ENCODE measurements at places on chromosomes 16 and 17.

- DNase-seq: no peak
Observed at GRCh38 chr16:48086422-48086821, 69.4 kb downstream of the ABCC12 start.

GRCh38 chr16:84737192-84738011 is 37.6 kb downstream of the USP10 start:
- DNase-seq: no peak

GRCh38 chr16:11792410-11793241 is 4.4 kb downstream of the ZC3H7A start:
- DNase-seq: no peak

- DNase-seq: no peak
Observed at GRCh38 chr17:14886200-14886739, 378.9 kb downstream of the PMP22 start.

DNA sequence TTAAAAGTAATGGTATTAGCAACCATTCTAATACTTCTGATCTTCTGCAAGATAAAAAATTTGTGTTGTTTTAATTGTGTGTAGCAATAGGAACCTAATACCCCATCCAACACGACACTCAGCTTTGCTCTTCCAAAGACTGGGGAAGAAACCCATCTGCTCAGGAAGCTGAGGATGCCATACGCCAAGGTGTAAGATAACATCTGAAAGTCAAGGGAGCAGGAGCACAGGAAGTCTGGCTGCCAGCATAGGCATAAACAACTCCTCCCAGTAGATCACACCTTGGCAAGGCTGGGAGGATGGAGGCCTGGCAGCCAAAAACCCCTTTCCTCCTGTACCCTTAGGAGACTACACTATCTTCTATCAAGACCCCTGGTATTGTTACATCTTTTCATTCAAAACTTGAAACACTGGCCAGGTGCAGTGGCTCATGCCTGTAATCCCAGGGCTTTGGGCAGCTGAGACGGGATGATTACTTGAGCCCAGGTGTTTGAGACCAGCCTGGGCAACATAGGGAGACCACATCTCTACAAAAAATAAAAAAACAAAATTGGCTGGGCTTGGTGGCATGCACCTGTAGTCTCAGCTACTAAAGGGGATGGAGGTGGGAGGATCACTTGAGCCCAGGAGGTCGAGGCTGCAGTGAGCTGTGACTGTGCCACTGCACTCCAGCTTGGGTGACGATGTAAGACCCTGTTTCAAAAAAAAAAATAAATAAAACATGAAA is 5.7 kb upstream of the SPHK1 start:
- DNase-seq: no peak

- DNase-seq: no peak
Observed at GRCh38 chr17:9488556-9488955, 87.1 kb downstream of the STX8 start.

GRCh38 chr17:63041251-63041650 is 75.2 kb downstream of the TANC2 start:
- DNase-seq: no peak

DNA sequence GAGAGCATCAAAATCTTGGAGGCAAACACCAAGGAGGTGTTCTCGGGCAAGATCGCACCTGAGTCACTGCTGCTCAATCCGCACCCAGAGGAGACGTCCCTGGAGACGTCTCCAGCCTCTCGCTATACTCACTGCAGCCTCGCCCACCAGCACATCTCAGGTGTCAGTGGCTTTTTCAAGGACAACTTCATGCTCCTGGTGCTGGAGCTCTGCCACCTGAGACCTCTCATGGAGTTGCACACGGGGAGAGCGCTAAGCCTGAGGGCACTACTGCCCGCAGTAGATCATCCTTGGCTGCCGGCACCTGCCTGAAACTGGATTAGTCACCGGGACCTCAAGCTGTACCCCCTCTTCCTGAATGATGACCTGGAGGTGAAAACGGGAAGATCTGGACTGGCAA is 2.6 kb upstream of the MBTPS1 start:
- DNase-seq: no peak

DNA sequence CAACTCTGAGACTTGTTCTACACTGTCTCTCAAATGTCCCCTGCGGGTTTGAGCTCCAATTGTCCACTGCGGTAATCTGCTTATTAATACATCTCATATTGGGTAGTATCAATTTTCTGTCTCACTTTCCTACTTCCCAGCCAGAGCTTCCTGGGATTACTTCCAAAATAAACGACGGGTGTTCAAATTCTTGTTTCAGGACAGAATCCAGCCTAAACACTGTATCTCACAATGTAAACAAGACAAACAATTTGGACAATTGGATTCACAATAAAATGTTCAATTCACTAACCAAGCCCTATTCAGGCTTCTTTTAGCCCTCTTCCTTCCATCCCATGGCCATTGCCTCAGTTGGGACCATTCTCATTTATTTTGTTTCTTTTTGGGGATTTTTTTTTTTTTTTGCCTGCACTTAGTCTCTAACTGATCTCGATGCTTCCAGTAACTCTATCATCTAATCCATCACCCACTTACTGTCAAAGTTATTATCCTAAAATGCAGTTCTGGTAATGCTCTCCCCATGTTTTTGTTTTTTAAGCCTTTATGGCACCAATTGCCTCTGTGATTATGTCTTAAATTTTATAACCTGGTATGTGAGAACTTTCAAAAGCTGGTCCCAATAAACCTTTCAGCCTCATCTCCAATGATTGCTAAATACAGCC is 2.0 kb upstream of the VAT1L start:
- DNase-seq: no peak

DNA sequence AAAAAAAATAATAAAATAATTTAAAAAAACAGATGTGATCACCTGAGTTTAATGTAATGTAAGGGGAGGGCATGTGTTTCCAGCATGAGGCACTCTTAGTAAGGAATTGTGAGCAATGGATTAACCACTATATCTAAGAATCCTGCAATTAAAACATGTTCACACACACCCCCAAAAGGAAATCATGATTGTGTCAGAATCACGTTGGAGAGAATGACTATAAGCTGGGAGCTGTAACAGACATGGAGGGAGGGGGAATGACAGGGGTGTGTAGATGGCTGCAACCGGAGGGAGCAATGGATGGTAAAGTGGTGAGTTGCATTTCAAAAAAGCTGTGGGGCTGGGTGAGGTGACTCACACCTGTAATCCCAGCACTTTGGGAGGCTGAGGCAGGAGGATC is 13.6 kb upstream of the CCL22 start:
- DNase-seq: no peak

GRCh38 chr17:72369366-72369765 is 248.5 kb downstream of the SOX9 start:
- DNase-seq: no peak

DNA sequence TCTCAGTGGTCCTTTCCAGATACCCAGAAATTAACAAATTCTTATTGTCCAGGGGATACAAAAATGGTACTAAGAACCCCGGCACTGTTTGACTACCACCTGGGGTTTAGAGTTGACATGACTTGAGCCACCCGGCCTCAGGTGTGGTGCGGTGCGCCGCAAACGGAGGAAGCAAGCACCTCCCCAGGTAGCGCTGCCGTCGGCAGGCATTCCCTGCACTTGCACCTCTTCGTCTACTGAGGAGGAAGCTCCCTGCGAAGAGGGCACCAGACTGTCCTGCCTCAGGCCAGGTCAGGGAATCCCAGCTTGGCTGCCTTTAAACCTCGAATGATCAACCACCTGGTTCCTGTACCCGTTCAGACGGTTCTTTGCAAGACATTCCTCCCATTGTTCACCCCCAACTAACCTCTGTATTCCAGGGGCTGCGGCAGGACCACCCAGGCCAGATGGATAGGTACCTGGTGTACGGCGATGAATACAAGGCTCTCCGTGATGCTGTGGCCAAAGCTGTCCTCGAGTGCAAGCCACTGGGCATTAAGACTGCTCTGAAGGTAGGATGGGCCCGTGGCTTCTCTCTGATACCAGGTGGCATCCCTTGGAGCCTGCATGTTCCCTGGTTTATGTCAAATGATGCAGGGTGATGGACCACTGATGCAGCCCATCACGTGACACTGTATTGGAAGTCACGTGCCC is 40.8 kb upstream of the ENDOV start:
- DNase-seq: no peak

DNA sequence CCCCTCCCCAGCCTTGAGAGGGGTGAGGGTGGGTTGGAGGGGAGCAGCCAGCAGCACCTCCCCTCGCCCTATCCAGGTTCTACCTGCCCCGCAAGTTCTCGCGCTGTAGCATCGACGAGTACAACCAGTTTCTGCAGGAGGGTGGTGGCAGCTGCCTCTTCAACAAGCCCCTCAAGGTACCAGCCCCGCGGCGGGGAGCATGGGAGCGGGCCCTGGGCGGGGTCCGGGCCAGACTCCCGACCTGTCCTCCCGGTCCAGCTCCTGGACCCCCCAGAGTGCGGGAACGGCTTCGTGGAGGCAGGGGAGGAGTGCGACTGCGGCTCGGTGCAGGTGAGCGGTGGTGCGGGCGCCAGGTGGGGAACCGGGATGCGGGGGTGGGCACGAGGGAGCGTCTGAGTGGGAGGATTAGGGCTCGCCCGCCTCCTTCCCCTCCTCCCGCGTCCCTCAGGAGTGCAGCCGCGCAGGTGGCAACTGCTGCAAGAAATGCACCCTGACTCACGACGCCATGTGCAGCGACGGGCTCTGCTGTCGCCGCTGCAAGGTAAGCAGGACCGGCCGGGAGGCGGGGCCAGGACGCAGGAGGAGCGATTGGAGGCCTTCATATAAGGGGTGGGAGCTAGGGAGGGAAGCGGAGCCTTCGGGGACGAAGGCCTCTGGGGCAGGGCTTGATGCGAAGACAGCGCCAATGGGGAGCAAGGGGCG is 16.5 kb downstream of the ADAM11 start:
- peak; percentile 97 for DNase-seq

DNA sequence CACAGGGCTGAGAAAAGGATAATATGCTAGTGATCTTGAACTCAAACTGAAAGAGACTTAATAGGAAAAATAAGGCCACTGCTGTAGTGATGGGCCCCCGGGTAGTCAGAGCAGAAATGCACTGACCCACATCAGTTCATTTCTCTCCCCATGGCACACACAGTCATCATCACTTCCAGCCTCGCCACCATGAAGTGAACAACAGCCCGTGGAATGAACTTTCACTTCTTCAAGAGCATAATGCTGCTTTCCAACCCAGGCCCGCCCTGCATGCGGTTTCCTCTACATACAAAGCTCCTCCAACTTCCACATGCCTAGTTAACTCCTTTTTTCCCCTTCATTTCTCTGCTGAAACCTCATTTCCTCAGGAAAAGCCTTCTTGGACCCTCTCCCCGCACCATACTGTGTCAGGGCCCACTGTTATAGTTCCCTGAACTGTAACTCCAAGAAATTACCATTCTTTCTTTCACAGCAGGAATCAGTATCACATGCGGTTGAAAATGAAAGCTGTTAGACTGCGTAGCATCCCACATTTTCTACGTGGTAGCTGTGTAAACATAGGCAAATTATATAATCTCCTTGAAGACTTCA is 65.8 kb upstream of the SMIM36 start:
- peak; percentile 22 for DNase-seq

GRCh38 chr16:79691007-79691406 is 90.5 kb upstream of the MAF start:
- no peak for DNase-seq

DNA sequence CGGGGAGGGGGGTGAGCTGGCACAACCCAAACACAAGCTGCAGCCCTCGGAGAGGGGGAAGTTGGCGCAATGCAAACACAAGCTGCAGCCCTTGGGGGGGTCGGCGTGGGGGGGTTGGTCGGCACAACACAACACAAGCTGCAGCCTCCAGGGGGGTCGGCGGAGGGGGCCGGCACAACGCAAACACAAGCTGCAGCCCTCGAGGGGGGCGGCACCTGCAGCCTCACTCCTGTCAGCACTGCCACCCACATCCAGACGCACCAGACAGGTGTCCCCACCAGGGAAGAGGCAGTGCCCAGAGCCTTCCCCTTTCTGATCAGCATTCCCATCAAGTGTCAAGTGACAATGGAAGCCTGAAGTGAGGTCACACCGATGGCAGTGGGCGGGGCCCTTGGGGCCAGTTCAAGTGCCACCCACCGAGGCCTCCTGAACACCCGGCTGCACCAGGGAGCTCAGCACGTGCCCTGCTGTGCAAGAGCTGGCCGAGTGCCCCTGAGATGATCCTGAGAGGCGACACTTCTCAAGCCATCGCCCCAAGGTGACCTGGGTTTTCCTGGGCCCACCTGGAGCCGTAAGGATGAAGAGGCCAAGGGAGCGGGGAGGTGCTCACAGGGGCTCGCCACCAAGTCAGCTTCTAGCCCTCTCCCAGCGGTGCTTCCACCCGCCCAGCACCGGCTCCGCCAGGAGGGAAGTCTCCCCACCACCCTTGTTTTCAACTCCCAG is 59.3 kb downstream of the KLHDC4 start:
- no peak for DNase-seq

GRCh38 chr16:82133798-82134197 is 36.2 kb downstream of the MPHOSPH6 start:
- DNase-seq: no peak

GRCh38 chr17:34521955-34522354 is 57.4 kb upstream of the TMEM132E start:
- no peak for DNase-seq

DNA sequence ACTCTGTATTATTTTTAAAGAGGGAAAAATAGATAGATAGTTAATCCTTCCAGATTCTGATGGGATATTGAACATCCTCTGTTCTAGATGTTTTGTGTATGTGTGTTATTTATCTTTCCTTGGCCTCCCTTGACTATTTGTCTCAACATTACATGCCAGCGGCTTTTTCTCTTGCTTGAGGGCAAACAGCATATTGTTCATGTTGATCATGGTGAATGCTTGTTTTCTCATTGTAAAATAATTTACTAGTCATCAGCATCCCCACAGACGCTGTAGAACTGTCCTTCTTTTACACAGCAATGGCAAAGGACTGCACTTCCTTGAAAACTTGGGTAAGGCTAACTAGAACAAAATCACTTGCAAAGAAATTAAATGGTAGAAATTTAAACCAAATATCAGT is 1376.4 kb upstream of the GOT2 start:
- no peak for DNase-seq

DNA sequence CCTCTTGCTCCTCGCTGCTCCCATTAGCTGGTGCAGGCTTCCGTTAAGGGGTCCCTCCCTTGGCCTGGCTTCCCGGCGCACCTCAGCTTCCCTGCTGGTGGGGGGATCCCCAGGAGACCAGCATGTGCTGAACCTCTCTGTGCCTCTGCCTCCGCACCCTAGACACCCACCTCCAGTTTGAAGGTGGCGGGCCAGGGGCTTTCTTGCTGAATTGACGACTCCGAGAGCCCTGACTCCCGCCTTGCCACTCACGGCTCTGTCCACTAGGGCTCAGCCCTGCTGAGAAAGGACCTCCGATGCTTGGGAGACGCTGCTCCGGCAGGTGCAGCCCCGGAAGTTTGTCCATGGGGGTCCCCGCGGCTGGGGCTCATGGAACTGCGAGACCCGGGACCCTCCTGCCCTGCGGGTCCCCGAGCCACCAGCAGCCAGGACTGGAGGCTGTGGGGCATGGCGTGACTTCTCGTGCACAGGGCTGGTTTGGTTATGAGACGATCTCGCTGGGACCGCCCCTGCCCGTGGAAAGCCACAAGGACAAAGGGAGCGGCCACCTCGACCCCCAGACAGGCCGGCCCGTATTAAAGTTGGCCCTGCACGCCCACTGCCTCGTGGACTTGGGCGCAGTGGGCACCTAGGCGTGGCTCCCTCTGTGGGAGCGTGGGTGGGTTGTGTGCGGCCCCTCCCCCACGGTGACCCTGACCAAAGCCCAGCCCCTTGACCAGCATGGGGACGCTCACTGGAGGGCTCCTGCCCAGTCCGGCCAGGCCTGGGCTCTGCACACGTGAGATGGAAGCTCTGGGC is 8.1 kb downstream of the CHMP6 start:
- DNase-seq: no peak
